ENCODE measurements at places on chromosomes 1 and 21.

- no peak for DNase-seq
Observed at GRCh38 chr1:165169028-165169427, 187.5 kb downstream of the LMX1A start.

DNA sequence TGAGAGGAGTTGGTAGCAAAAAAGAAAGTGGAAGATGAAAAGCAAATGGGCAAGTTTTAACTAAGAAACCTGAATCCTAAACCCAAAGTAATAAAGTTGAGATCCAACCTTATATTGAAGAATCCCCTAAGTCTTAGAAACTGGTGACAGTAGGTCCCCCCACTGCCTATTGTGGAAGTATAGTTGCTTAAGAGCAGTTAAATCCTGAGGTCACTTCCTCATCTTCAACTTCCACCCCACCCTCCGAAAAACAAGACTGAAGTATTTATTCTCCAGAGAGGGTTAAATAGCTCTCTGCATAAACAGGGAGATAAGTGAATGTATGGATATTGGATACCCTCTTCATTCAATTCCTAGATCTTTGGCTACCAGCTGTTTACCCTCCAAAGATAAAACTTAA is 3.3 kb upstream of the DSTYK start:
- DNase-seq = no peak

DNA sequence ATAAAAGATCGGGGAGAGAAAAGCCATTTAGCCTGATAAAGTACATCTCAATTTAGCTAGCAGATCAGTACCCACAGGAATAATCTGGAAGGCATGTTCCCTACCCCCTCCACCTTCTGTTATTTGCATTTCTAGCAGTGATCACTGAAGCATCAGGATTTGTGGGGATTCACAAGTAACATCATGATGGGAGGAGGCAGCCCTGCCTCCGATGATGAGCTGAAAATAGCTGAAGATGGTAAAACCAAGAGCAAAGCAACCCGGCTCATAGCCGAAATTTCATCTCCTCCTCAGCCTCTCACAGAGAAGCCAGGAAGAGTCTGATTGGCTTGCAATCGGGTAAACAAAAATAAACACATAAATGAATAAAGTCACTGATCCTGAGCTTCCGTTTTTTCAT is 2.4 kb downstream of the CCSAP start:
- DNase-seq = no peak

GRCh38 chr21:35026153-35026500 is 23.0 kb downstream of the RUNX1 start:
- no peak for DNase-seq

GRCh38 chr1:16266411-16267118 is 29.6 kb upstream of the CPLANE2 start:
- no peak for DNase-seq

- DNase-seq = no peak
Observed at GRCh38 chr1:219716611-219717114, 103.8 kb upstream of the ZC3H11B start.

GRCh38 chr21:38505654-38506523 is 7.6 kb upstream of the ERG start:
- peak; percentile 80 for DNase-seq

GRCh38 chr1:204439621-204440375 is 28.2 kb upstream of the PPP1R15B start:
- DNase-seq = no peak

- DNase-seq = no peak
Observed at GRCh38 chr1:111795401-111795800, 39.7 kb downstream of the DDX20 start.

- DNase-seq = no peak
Observed at GRCh38 chr1:22115286-22115685, 27.6 kb downstream of the WNT4 start.

DNA sequence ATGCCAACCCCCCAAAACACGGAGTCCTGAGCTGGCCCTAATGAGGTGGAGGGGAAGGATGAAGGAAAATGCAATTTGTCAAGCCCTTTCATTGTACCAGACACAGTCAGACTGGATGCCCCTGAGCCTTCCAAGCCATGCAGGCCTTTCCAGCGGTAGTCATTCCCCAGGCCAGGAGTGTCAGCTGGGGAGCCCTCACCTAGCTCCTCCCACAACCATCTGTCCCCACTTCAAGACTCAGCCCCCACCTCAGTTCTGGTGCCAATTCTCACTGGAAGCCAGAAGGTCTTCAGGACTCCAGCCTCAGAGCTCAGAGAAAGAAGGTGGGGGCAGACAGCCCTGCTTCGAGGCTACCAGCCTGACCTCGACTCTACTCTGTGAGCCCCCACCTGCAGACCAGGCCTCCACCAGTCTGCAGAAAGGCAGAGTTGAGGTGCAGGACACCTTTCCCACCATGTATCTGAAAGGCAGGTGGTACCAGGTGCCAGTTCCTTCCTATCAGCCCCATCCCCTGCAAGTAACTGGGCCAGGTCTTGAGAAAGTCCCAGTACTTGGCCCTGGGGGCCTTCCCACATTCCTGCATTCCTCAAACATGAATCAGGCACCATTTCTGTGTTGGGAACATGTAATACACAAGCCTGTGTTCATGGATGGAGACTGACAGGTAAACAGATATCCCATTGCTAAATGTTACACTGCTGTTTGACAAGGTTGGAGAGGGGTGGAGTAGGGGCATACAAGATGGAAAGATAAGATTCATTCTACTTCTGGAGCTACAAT is 180.6 kb upstream of the EDN2 start:
- peak; percentile 71 for DNase-seq

- DNase-seq = no peak
Observed at GRCh38 chr1:153608089-153608682, 4.8 kb downstream of the S100A16 start.

DNA sequence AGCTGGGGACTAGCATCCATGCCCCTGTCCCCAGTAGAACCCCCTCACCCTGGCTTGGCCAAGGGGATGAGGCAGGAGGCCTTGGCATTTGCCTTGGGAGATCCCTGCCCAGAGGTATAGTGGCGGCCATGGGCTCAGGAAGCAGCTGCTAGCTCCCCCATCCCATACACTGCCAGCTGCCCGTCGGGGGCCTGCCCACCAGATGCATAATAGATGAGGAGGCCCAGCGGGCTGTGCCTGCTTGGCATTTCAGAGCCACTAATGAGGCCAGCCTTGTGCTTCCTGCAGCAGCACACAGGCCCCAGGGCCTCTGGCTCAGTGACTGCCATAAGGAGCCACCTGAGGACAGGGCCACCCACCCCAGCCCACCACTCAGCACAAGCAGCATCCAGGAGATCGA is 23.6 kb downstream of the RAP1GAP start:
- no peak for DNase-seq

DNA sequence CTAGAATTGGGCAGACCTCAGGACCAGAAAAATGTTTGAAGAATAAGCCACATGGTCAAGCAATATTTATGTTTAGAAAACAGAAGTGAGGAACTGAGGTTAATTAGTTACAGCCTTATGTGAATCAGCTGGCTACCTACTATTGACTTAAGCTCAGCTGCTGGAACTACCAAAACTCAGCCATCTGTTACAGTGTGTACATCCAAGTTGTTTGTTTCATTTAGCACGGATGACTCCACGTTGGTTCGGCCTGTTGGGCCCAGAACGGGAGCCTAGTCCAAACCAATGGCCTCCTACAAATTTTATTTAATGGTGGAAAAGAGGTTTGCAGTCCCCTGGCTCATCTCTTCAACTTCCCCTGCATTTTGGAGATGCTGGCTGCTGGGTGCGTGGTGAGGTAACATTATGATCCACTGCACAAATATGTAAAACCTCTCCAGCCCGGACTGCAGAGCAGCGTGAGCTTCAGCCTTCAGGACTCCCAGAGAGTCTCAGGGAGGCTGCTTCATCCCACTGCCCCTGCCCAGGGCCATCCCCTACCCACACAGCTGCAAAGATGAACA is 143.4 kb downstream of the ZZZ3 start:
- DNase-seq = peak; percentile 94

GRCh38 chr21:40128891-40129290 is 261.7 kb downstream of the PCP4 start:
- no peak for DNase-seq

DNA sequence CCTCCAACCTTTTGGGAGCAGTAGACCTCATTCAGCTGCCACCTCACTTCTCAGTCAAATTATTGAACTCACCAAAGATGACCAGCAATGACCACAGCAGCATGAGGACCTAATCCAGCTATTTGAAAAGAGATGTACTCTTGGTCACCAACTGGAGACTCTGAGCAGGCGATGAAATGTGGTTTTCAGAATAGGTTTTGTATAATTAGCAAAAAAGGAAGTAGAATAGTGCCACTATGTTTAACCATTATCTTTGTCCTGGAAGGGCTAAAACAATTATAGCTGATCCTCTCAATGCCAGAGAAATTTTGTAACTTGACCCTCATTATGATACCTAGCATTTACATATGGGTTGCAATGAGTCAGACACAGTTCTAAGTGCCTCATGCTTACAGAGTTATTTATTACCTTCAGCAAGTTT is at the start of gene FCRL2:
Gene FCRL2, minus strand, starts transcription at position 162 of the 421 bp plus-strand sequence. Its CDS starts 59 bp downstream, at position 103.
- no peak for DNase-seq

- DNase-seq = no peak
Observed at GRCh38 chr1:191953526-191953925, 204.7 kb upstream of the RGS18 start.

Measured in foreskin fibroblast (primary cell).